ENCODE measurements at places on chromosomes 6 and 20.

- DNase-seq = no peak
Observed at GRCh38 chr20:25035921-25036320, 22.0 kb downstream of the ACSS1 start.

DNA sequence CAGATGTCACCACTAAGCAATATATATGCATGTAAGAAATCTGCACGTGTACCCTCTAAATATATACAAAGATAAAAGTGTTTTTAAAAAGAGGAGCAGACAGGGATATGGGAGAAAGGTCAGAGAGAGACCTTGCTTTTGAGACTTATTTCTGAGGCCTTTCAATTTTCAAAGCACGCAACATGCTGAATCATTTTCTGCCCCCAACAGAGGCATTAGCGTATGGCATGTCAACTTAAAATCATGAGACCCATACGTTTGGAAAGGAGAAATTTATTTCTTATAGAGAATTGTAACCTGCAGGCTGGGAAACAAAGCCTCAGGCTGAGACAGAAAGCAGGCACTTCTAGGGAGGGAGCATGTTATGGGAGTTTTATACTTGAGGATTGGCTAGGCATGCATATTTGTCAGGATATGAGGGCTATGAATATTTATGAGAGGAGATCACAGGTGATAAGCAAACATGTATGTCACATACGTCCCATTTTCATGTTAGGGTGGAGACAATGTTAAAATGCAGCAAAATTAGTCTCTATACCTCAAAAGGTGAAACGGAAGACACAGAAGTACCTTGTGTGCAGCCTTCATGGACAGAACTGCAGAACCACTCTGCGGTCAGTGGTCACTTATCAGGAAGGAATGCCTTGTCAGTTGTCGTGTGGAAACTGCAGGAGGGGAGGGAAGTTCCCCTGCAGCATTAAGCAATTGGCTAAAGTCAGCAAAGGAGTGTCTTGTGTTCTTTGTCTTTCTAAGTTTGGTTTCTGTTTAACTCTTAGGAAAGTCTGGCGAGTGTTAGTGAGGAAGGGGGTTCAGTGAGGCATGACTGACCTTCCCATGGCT, 6.3 kb upstream of the GABRR2 start:
- no peak for DNase-seq

GRCh38 chr6:42522036-42522435, 41.8 kb upstream of the UBR2 start:
- no peak for DNase-seq

DNA sequence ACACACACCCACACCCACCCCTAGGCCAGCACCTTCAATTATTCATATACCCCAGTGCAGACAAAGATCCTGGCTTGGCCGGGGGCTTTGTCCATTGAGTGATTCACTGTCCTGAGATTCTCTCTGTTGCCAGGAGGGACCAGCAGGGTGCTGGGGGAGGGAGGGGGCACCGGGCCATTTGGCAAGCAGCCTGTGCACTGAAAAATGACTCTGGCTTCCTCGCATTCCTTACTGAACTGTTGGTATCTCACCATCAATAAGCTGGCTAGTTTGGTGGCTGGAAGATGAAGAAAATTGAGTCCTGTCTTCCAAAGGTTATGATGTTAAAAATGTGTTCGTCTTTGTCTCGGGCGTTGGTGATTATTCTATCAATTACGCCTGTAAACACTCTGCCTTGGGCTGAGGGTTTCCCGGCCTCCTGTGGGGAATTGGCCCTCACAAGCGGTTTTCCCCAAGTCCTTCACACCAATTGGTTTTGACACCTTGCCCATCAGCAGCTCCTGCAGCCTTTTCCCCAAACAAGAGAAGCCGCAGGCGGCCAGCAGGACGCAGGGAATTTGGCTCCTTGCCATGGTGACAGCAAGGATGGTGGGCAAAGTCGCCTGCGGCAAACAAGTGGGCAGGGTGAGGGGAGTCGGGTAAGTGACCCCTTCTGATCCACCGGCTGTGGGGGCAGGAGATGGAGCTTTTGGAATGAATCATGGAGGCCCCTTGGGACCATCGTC, 4.9 kb downstream of the VSTM2L start:
- DNase-seq = no peak

- no peak for DNase-seq
Observed at GRCh38 chr20:29472606-29473005, 1784.9 kb upstream of the DEFB115 start.

All from CD4-positive, alpha-beta T cell (primary cell).